Fibroblast of skin of left quadriceps (primary cell): ENCODE measurements at places on chromosomes 3 and 15.
A peak's percentile ranks its signal among the peaks of the same experiment; 100 is the strongest.

DNA sequence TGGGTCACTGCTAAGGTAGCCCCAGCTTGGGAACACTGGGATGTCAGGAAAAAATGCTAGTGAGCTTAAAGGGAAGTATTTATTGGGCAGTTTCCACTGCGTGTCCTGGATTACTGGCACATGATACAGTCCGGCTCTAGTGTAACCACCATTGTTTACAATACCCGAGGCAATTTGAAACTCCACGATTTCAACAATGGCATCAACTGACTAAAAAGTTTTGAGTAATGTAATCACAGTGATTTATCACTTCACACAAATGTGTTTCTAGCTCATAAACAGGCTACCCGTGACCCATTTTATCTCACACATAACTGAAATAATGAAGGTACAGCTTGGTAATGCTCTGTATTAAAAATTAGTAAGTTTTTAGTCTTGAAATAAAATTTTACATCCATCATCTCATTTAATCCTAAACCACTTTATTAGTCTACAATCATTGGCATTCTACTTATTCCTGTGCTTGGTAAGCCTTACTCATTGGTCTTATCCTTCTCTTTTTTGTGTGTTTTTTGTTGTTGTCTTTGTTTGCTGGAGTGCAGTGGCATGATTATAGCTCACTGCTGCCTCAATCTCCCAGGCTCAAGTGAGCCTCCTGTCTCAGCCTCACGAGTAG lies 7.6 kb downstream of the ZMAT3 start:
- DNase-seq: no peak

DNA sequence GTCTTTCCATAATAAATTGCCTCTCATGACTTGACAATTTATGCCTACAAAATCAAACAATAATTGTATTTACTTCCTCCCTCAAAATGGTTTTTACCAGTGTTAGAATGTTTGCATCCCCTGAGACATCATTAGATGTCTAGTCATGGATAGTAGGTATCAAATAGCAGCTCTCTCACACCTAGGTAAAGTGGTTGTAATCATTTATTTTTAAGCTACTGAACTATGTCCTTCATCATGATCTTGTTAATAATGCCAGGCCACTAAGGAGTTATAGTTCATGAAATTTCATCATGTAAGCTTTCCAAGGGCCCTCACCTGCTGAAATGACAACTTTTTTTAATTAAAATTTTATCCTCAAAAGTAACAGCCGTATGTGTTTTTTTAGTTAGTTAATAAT lies 134.1 kb downstream of the ARPP21 start:
- DNase-seq: no peak

DNA sequence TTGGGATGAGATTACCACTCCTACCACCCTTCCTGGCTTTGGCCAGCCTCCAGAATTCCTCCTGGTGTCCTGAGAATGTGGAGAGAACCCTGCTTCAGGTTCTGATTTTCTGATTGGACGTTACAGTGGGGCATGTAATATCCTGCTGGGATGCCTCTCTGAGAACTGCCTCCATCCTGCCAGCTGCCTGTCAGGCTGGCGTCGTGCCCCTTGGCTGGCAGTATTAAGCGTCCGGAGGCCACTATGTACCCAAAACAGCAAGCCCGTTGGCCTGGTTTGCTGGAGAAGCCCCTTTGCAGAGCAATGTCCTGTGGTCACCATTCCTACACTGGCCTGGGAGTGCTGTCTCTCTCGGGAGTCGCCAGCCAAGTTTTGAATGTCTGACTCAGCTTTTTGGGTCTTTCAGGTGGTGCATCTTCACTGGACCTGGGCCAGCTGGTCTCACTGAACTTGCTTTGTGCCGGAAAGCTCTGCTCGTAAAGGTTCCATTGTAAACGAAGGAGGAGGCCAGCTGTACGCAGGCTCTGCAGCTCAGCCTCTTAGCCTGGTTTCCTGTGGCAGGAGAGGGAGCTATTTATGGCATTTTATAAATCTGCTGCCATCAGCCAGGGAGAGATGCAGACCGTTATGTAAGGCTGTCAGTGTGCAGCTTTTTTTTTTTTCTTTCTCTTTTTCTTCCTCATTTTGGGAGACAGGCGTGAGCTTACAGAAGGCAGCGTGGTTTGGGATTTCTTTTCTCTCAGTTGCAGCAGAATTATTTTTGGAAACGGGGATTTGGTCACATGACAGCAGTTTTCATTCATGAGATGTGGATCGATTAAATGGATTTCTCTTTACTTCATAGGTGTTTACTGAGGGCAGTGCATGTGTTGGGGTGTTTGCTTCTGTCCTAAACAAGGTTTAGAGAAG lies 19.0 kb upstream of the TRAK1 start:
- DNase-seq: peak; percentile 66

GRCh38 chr3:11735638-11736037 lies 91.9 kb upstream of the VGLL4 start:
- no peak for DNase-seq

DNA sequence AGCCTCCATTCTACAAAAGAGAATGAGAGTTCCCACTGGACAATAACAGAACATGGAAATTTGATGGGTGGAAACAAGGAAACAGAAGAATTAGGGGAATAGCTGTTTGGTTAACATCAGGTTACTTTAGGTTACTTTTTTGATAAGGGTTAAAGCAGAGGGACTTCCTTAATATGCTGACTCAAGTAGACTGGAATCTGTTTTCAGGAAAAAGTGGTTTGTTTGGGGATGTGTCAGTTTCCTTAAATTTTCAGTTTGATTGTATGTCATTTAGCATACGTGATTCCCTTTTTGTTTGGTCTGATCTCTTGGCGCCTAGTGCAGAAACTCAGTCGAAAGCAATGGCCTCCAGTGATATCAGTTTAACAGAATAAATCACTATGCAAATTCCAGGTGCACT lies 411.8 kb upstream of the GRM7 start:
- no peak for DNase-seq

DNA sequence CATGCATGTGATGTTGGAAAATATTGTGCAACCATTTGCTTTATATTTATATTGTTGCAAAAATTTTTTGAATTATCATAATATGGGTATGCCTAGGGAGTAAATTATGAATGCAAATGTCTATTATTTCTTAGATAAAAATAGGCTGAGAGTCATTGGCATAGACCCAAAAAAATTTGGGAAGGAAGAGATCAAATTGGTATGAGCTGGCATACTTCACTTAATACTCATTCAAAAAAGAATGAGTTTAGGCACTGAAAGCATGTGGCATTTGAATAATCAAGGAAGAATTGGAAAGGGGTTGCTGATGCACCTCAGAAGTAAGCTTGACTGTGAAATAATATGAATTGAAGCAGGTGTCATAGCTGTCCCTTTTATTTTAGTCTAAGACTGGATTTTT lies 764.0 kb upstream of the DPPA4 start:
- no peak for DNase-seq

GRCh38 chr3:110568246-110568645 lies 503.4 kb upstream of the NECTIN3 start:
- DNase-seq: peak; percentile 84

DNA sequence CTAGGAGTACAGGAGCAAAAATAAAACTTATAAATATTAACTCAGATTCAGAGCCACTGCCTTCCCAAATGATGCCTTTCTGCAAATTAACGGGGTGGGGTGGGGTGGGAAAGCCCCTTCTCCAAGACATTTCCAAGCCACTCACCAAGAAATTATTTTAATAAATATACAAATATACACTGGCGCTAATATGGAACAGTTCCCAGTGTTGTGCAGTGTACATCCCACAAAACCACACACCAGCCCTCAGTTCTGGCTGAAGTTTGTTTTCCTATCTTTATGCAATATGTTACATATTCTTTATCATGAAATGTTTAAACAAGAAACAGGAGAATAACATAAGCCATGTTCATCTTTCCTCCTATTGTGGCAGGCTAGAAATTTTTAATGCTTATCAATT lies 53.0 kb upstream of the GYG1 start:
- DNase-seq: no peak
